ENCODE measurements at places on chromosomes 12 and 14. TPM values are rescaled to one million over a fixed set of nuclear protein-coding genes. Genes with fewer than 3 reads are reported as not detected.

Gene SPPL3
- 6.8 TPM for total RNA-seq

Gene TAS2R13
- 0.39 TPM for total RNA-seq

Gene TSPAN8
- total RNA-seq = not detected

Gene GLS2
- total RNA-seq = 0.13 TPM

Gene LRRC10
- not detected for total RNA-seq

All from dermis microvascular lymphatic vessel endothelial cell (primary cell).